ENCODE measurements at places on chromosomes 1 and 21.

DNA sequence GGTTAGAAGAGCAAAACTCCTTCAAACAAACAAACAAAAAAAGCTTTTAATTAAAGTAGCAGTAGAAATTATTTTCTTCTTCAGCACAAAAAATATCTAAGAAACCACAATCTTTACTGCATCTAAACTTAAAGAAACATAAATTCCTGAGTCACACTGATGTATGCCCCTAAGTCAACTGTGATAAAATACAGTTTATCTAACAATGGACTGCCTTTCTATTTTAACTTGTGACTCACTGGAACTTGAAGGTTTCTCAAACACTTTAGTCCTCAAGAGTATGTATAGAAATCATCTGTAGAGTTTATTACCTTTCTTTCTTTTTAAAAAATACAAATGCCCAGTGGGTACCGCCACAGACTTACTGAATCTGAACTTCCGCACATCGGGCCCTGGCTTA lies 86.2 kb downstream of the LBR start:
- DNase-seq, result no peak

GRCh38 chr1:192763756-192764155 lies 45.1 kb upstream of the RGS2 start:
- no peak for DNase-seq

- DNase-seq, result no peak
Measured at GRCh38 chr21:33355355-33355754, 30.6 kb downstream of the IFNAR1 start.

DNA sequence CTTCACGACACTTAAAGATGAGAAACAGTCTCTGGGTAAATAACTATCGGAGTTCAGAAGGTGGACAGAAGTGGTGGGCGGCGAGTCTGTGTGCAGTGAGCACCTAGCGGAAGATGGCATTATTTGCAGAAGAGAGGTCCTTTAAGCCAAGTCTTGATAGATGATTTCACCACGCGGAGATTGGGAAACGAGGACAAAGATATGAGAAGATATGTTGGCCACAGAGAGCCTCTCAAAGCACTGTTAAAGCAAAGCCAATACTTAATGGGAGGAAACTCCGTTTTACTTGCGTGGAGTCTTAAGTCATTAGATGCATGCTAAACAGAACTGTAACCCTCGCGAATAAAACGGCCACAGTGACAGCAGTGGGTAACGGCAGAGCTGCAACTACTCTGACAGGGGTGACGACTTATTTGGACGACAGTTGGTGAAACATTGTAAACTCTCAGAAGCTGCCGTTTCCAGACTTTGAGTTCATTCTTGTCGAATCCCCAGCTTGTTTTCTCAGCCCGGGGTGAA lies 577 bp upstream of the CEP350 start:
- peak; percentile 24 for DNase-seq

- DNase-seq, result no peak
Measured at GRCh38 chr1:30476476-30476875, 246.9 kb downstream of the MATN1 start.

GRCh38 chr1:85015826-85016225 lies 18.9 kb upstream of the MCOLN2 start:
- DNase-seq, result no peak

DNA sequence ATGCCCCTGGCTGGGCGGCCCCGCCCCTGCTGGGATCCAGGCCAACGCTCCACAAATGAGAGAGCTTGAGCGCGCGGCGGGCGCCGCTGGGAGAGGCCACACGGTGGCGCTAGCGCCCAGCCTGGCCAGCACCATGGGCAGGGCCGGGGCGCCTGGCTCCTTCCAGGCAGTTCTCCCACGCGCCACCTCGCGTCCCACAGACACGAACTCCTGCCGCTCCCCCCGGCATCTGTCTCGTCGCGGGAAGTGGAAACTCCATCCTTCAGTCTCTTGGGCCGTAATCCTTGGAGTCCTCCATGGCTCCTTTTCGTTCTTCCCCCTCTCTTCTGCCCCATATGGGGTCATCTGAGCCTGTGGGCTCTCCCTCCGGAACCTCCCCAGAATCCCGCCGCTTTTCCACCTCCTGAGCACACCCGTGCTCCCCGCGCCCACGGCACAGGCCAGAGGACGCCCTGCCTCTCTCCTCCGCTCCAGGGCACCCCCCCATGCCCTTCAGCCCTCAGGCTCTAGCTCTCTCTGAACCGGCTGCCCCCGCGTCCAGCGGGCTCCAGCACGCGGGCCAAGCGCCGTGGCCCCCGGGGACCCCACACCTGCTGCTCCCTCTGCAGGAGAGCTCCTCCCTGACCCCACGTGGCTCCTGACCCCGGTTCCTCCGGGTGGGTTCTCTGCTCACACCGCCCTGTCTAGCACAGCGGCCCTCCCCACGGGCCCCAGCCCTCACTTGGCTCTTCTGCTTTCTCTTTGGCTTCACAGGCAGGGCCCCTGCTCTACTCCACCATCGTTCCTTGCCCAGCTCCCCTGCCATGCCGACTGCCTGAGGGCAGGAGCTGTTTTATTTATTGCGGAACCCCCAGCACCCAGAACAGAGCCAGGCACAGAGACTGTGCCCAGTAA lies 31.9 kb upstream of the EDN2 start:
- DNase-seq, result peak; percentile 48

DNA sequence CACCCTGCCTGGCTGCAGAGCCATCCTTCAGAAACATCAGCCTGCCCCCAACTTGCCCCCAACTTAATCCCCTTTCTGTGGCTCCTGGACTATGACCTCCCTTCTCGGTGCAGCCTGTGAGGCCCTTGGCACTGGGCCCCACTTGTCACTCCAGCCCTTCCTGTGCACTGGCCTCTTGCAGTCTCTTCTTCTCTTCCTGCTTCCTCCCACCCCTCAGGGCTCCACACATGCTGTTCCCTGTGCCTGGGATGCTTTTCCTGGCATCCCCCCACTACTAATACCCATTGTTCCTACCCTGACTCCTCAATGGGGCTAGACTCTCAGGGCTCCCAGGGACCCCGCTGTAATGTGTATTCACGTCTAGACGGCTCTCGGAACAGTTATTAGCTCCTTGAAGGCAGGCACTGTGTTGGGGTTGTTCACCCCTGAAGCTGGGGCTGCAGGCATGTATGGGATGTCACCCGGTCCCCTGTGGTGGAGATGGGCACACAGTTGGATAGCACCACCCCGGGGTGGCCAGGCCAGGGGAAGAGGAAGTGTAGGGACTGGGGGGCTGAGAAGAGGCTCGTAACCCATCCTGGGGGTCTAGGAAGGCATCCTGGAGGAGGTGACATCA lies 4.5 kb downstream of the LDLRAD1 start:
- no peak for DNase-seq
